ENCODE measurements at places on chromosomes 13 and 19.

DNA sequence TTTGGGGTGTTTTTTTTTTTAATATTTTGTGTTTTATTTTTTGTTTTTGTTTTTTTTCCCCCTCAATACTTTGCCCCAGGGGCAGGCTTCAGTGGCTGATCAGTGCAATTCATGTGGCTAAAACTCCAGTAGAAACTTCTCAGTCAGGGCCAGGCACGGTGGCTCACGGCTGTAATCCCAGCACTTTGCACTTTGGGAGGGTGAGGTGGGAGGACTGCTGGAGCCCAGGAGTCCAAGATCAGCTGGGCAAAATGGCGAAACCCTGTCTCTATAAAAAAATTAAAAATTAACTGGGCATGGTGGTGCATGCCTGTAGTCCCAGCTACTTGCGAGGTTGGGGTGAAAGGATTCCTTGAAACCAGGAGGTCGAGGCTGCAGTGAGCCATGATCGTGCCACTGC, 17.4 kb upstream of the ATP8A2 start:
- DNase-seq = no peak

GRCh38 chr19:45146251-45146650, 14.5 kb downstream of the NKPD1 start:
- DNase-seq = no peak

- DNase-seq = no peak
Observed at GRCh38 chr13:47463726-47464125, 537.3 kb downstream of the SUCLA2 start.

- DNase-seq = no peak
Observed at GRCh38 chr19:39533003-39533512, 406 bp upstream of the EID2B start.

GRCh38 chr13:112767506-112768471, 78.0 kb downstream of the ATP11A start:
- no peak for DNase-seq

GRCh38 chr13:31073859-31074718, 87.6 kb downstream of the HSPH1 start:
- no peak for DNase-seq

GRCh38 chr13:101523154-101524131, 71.0 kb downstream of the ITGBL1 start:
- no peak for DNase-seq

GRCh38 chr13:25462301-25463125, 90.7 kb downstream of the ATP8A2 start:
- DNase-seq = no peak

All from activated naive CD4-positive, alpha-beta T cell (primary cell).